ENCODE measurements at places on chromosomes 11 and 22. TPM values are rescaled to one million over a fixed set of nuclear protein-coding genes. Genes with fewer than 3 reads are reported as not detected.

GRCh38 chr11:35305670-35306382, 113.5 kb downstream of the SLC1A2 start:
- peak; percentile 36 for DNase-seq

Gene LRP5
- 8.5 TPM for total RNA-seq

DNA sequence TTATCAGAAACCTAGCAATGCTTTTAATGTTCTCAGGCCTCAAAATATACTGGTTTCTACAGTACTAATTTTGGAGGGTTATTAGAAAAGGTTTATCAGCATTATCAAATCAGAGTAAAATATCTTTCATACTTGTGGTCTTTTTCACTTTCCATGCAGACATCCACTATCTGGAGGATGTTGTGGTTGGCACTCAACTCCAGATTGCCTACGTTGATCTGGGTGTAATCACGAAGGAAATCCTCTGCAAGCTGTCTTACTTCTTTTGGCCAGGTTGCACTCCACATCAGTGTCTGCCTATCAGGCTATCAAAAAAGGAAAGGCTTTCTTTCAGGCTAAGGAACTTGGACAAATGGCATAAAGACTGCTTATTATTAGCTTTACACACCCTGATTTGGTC, 11.6 kb downstream of the DDX17 start:
- no peak for DNase-seq

DNA sequence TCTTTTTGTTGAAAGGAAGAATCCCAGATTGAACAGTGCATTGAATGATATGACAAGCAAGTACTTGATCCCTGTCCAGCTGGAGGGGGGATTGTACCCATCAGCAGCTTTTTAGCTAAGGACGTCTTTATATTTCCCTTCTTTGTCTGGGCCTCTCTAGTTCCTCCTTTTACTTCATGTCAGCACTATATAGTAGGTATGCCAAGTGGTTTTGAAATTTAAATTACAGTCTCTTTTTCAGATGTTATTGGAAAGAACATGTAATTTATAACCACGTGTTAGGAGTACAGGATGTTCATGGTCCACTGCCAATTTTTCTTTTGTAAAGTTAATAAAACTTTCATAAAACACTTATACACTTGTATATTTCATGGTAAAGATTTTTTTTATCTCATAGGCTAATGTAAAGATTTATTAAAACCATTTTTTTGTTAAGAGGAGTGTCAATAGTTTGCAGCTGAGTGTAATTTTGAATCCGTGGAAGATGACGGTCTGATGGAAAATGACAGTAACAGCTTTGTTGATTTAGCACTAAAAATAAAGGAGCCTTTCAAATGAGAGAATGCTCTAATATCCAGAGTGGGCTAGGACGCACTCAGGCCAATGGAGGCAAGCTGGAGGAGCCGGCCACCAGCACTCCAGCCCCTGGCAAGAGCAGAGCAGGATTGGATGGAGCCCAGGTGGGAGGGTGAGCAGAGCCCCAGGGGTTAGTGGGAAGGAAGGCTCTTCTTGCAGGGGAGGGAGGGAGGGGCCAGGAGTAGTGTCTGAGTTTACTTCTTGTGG, 488.3 kb downstream of the INSC start:
- DNase-seq = no peak

Gene C1QTNF6
- 0.96 TPM for total RNA-seq

DNA sequence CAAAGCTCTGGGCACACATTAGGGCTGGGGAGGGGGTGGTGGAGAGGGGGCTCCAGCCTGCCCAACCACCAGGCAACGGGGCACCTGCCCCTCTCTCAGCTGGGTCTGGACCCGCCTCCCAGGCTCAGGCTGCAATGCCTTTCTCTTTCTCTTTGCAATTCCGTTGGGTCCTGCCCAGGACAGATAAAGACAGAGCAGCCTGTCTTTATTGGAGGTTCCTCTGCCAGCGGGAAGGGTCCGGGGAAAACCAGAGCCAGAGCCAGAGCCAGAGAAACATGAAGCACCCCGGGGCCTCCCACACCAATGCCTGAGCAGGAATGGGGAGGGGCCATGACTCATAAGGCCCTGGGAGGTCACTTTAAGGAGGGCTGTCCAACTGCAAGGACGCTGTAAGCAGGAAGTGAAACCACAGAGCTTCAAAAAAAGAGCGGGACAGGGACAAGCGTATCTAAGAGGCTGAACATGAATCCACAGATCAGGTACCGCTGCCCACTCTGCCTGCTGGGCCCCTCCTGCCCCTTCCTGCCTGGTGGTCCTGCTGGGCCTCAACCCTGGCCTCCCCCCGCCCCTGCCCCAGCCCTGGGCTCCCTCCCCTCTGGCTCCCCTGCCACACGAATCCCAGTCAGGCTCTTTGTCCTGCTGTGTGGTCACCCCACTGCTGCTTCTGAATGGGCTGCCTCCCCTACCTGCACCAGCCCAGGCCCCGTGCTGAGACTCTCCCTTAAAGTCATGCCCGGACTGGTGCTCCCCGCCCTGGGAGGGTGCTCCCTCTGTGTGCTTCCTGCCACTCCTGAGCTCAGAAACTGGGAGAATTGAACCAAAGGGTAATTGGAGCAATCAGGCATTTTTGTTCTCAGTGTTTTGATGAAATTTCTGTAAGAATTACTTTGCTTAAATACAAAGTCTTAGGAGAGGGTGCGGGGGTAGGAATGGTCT, at the start of gene APOBEC3B:
Gene APOBEC3B (plus strand): TSS at position 356 of the 936 bp plus-strand sequence. CDS start 107 bp downstream, at position 463.
- peak; percentile 49 for DNase-seq
